Mesangial cell (primary cell): ENCODE measurements at places on chromosomes 5 and 9. TPM values are rescaled to one million over a fixed set of nuclear protein-coding genes. Genes with fewer than 3 reads are reported as not detected.

Gene NRG2
- total RNA-seq = under 0.01 and 0.38 TPM in 2 replicates

Gene IL4
- not detected in 2 replicates for total RNA-seq

Gene RNF224
- total RNA-seq = 0.25 TPM in 1 of 2 replicates, not detected in the other

Gene LEAP2
- 0.16 TPM in 1 of 2 replicates, not detected in the other for total RNA-seq

Gene TAF11L5
- total RNA-seq = not detected in 2 replicates

Gene CTXN3
- total RNA-seq = not detected in 2 replicates

Gene PLAC8L1
- not detected in 2 replicates for total RNA-seq

Gene GZMA
- not detected in 2 replicates for total RNA-seq

Gene SOX30
- total RNA-seq = 0.33 and 0.51 TPM in 2 replicates

Gene PCDHGB1
- total RNA-seq = 0.49 and 2.9 TPM in 2 replicates

Gene NR2F1-AS1
- 6.5 and 11.0 TPM in 2 replicates for total RNA-seq

Gene PTPRD
- 10.4 and 34.5 TPM in 2 replicates for total RNA-seq

Gene BARHL1
- not detected in 2 replicates for total RNA-seq

Gene FAM151B
- 0.16 and 0.89 TPM in 2 replicates for total RNA-seq

Gene ENC1
- 120 and 167 TPM in 2 replicates for total RNA-seq

Gene ADGRV1
- 0.76 and 0.81 TPM in 2 replicates for total RNA-seq
